ENCODE measurements at places on chromosomes 12 and 14. TPM values are rescaled to one million over a fixed set of nuclear protein-coding genes. Genes with fewer than 3 reads are reported as not detected.

Gene PRKD1
- 7.7 TPM for polyA plus RNA-seq

DNA sequence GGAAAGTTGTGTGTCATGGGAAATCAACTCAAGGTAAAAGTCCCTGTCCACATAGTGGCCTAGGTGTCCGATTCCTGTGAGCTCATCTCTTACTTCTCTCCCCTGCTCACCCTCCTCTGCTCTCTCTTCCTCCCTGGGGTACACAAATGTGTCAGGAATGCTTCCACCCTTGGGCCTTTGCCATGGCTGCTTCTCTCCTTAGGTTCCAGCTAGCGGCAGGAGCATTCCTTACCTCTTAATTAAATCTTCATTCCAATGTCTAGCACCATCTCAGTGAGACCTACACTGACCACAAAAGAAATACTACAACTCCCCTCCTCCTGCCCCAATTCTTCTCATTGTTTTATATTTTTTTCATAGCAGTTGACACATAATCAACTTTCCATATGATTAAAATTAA lies 298.6 kb downstream of the PDZRN4 start:
- no peaks in the 10 kb centered on the region for H3K4me1 ChIP-seq
- no peak overlapping the region for H3K4me3 ChIP-seq
- DNase-seq: no peak
- H3K27ac ChIP-seq: no peak overlapping the region

- no peak overlapping the region for H3K4me3 ChIP-seq
- no peaks in the 10 kb centered on the region for H3K36me3 ChIP-seq
- DNase-seq: no peak
Measured at GRCh38 chr12:67471810-67472209, 176.7 kb upstream of the DYRK2 start.

DNA sequence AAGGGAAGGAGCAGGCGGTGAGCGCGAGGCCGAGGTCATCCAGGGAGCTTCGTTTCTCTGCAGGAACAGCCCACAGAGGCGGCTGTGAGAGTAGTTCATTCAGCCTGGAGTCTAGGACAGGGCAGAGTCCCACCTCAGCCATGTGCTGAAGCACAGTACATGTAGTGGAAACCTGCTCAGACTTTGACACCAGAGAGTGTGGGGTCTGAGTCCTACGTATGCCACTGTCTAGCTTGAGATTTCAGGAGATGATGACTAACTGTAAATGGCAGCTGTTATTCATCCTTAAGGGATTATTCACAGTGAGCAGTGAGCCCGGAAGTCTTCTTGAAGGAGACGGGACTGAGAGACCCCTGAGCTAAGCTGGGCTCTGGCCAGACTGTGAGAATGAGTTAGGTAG lies 938 bp upstream of the SLC6A13 start:
- no peak overlapping the region for H3K27ac ChIP-seq
- H3K27me3 ChIP-seq: no peaks in the 10 kb centered on the region
- no peaks in the 10 kb centered on the region for H3K36me3 ChIP-seq
- H3K4me3 ChIP-seq: no peak overlapping the region
- no peak for DNase-seq

DNA sequence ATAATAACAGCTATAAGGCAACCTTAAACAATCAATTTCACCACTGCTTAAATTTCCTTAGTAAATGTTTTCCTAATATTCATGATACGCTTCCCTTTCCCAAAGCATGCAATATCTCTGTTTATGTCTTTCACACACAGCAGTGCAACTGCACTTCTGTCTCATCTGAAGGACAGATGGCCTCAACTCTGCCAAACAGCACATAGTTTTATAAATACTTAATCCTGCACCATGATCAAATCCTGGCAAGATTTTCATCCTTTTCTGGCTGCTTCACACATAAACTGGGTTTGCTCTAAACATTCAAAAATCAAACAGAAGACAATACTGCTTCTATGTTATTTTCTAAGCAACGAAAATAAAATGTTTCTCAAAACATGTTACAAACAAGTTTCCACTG lies 266.3 kb downstream of the ITPR2 start:
- DNase-seq: no peak
- H3K27ac ChIP-seq: peak overlapping the region; percentile 72
- no peaks in the 10 kb centered on the region for H3K27me3 ChIP-seq
- H3K4me3 ChIP-seq: no peak overlapping the region
- H3K4me1 ChIP-seq: no peaks in the 10 kb centered on the region
